WTC11 (cell line): ENCODE measurements at places on chromosomes 1 and 21.

GRCh38 chr1:78980511-78980910 lies 26.0 kb downstream of the ADGRL4 start:
- H3K27me3 ChIP-seq: no peaks in the 10 kb centered on the region
- H3K4me1 ChIP-seq: no peaks in the 10 kb centered on the region
- no peak for DNase-seq
- no peak overlapping the region for H3K4me3 ChIP-seq

DNA sequence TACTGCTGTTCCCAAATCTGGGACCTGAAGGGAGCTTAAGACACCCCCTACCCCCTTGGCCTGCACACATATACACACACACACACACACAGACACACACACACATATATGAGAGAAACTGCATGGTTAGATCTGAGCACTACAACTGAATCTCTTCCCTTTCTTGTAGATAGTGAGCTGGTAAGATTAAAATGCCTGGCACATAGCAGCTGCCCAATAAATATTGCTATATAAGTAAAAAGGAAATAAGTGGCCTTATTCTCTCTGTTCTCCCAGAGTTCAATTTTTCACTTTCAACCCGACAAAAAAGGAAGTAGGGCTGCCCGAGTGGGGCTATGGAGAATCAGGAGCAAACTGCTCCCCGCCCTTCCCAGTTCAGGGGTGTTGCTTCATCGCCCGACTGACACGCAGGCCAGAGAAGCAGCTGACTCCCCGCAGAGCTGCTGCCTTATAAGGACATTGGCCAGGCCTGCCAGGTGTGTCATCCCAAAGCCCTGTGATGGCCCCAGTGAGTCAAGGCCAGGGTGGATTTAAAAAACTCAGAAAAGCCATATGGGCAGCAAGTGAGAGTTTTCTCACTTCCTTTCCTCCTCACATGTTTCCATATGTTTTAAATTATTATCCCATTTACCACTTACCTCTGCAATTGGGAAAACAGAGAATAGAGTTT lies 106.5 kb upstream of the SLC44A3 start:
- H3K4me1 ChIP-seq: peaks cover 15% of the 10 kb centered on the region
- DNase-seq: peak; percentile 83
- no peak overlapping the region for H3K4me3 ChIP-seq
- H3K27me3 ChIP-seq: no peaks in the 10 kb centered on the region

- no peaks in the 10 kb centered on the region for H3K4me1 ChIP-seq
- H3K36me3 ChIP-seq: peaks cover 12% of the 10 kb centered on the region
- H3K4me3 ChIP-seq: no peak overlapping the region
- H3K27ac ChIP-seq: no peak overlapping the region
- no peak for DNase-seq
- H3K27me3 ChIP-seq: no peaks in the 10 kb centered on the region
Observed at GRCh38 chr21:34282223-34282622, 81.6 kb upstream of the KCNE2 start.

GRCh38 chr1:49824261-49824660 lies 199.5 kb downstream of the AGBL4 start:
- H3K4me1 ChIP-seq: peaks cover 11% of the 10 kb centered on the region; the same call in 1 of the 2 replicates
- no peak for DNase-seq
- H3K27ac ChIP-seq: no peak overlapping the region

GRCh38 chr1:162003830-162004215 lies 19.8 kb downstream of the OLFML2B start:
- H3K4me3 ChIP-seq: no peak overlapping the region
- no peak for DNase-seq
- no peak overlapping the region for H3K27ac ChIP-seq
- H3K27me3 ChIP-seq: no peaks in the 10 kb centered on the region

DNA sequence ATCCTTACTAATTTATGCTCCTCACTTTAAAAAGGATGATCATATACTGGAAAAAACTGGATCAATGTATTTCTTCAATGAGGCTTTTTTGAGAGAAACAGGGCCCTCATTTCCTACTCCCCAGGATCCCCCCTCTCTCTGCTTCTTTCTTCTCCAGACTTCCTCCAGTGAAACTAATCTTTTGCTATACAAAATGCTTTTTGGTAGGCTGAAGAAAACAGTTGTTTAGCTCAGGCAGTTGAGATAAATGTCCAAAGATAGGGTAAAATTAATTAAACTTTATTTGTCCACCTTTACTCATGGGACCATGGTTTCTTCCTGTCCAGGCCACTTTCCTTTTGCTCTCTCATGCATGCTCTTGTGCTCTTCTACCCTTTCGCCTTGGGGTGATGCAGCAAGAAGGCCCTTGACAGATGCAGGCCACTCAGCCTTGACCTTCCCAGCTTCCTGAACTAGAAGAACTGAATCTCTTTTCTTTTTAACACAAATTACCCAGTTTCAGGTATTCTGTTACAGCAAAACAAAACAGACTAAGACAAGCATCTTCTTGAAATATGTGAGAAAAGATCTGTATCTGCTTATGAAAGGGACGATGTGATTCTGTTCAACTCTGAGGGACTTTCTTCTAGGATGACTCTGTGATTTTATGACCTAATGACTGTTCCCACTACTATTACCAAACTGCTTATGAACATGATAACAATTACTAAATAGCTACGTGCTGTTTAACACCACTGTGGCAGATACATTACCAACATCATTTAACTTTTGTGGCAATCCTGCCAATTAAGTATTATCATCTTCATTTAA lies 63.7 kb downstream of the NVL start:
- no peaks in the 10 kb centered on the region for H3K4me1 ChIP-seq
- H3K27me3 ChIP-seq: no peaks in the 10 kb centered on the region
- no peak overlapping the region for H3K4me3 ChIP-seq
- DNase-seq: no peak

DNA sequence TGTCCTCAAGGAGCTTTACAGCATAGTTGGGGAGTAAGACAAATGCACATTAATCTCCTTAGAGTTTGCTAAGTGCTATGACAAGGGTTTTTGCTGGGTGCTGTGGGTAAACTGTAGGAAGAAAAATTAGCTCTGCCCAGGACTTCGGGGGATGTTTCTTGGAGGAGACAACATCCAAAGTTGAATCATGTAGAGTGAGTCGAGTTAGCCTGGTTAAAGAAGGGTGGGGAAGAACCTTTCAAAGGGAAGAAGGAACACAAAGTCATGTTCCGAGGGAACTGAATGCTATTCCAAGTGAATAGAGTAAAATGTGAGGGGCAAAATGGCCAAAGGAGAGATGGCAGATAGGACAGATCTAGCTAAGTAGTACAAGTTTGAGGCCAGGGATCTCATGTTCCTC lies 17.1 kb downstream of the SPRTN start:
- peaks cover 19% of the 10 kb centered on the region for H3K36me3 ChIP-seq
- no peaks in the 10 kb centered on the region for H3K27me3 ChIP-seq
- no peak for DNase-seq
- H3K27ac ChIP-seq: no peak overlapping the region; the same call in 1 of the 2 replicates

- H3K27me3 ChIP-seq: no peaks in the 10 kb centered on the region; the same call in 1 of the 2 replicates
- H3K27ac ChIP-seq: no peak overlapping the region
- H3K4me1 ChIP-seq: no peaks in the 10 kb centered on the region; the same call in 1 of the 2 replicates
- H3K36me3 ChIP-seq: no peaks in the 10 kb centered on the region
- DNase-seq: no peak
Observed at GRCh38 chr1:209587789-209588188, 4.3 kb downstream of the CAMK1G start.

DNA sequence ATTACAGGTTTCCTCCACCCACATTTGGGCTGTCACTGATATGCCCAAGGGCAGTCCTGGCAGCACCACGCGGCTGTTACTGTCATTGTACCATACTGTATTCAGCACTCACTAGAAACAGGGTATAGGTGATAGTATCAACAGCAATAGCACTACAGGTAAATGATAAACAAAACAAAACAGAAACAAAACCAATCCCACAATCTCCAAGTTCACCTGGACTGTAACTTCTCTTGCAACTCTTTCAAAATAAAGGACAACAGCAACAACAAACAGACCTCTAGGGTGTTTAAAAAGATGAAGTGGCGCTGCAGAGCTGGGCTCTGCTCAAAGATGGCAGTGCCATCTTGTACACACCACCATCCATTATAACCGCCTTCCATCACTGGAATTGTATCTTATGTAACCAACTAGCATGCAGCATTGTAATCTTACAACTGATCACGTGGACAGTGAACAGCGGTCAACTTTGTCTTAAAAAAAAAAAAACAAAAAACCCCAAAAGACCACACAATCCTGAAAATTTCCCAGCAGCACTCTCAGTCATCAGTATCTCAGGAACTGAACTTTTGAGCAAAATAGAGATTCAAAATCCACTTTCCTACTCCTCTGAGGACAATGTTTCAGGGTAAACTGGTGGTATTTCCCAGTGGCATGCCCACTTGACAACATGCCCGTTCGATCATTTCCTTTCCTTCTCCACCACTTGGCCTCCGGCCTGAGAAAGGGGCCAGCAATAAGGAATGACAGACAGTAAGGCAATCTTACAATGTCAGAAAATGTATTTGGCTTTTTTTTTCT lies 3.8 kb downstream of the IRF2BP2 start:
- H3K36me3 ChIP-seq: peaks cover 37% of the 10 kb centered on the region
- H3K4me1 ChIP-seq: peaks cover 69% of the 10 kb centered on the region
- peak overlapping the region; percentile 85 for H3K4me3 ChIP-seq
- H3K27me3 ChIP-seq: no peaks in the 10 kb centered on the region

- peaks cover 59% of the 10 kb centered on the region for H3K4me1 ChIP-seq
- H3K27me3 ChIP-seq: no peaks in the 10 kb centered on the region
- peak within 1 kb of the TSS; percentile 94 for H3K27ac ChIP-seq
- H3K4me3 ChIP-seq: peak within 1 kb of the TSS; percentile 89
Observed at GRCh38 chr1:11691302-11691914, at the start of gene DRAXIN. Gene DRAXIN, plus strand, starts transcription at chr1:11691710. Its CDS starts 14,549 bp downstream, at chr1:11706259.

DNA sequence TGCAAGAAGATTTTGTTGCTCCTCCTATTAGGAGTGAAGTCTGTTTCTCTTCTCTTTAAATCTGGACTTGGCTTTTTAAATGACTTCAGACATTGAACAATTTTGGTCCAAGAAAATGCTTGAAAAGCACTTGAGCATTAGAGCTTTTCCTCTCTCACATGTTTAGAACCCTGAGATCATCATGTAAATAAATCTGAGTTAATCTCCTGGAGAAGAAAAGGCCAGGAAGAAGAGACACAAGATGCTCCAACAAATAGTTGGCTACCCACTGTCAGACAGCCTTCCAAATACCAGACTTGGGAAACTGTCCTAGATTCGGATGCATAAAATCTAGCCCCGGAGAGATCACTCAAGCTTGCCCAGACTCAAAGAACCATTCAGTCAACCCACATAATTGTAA lies 1353.1 kb upstream of the ADGRL4 start:
- H3K27ac ChIP-seq: no peak overlapping the region
- DNase-seq: no peak
- H3K4me3 ChIP-seq: no peak overlapping the region
- H3K36me3 ChIP-seq: no peaks in the 10 kb centered on the region
- H3K4me1 ChIP-seq: no peaks in the 10 kb centered on the region

DNA sequence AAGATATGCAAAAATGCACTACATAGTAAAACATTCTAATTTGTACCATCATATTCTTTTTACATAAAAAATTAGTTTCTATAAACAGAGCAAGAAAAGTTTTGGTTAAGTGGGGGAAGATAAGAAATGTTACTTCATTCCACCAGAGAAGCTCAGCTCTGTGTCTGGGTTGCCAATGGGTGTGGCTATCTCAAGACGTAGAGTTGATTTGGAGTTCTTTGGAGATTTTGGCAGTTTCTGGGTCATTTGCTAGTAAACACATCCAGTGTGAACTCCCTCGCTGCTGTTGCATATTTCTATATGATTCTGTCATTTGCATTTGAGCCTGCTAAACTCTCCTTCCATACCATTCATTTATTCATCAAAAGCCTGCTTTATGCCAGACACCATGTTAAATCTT lies 7.2 kb downstream of the RGL1 start:
- H3K27me3 ChIP-seq: no peaks in the 10 kb centered on the region
- H3K36me3 ChIP-seq: no peaks in the 10 kb centered on the region
- no peak overlapping the region for H3K4me3 ChIP-seq
- peaks cover 35% of the 10 kb centered on the region for H3K4me1 ChIP-seq
- no peak for DNase-seq
- no peak overlapping the region; the same call in 1 of the 2 replicates for H3K27ac ChIP-seq

DNA sequence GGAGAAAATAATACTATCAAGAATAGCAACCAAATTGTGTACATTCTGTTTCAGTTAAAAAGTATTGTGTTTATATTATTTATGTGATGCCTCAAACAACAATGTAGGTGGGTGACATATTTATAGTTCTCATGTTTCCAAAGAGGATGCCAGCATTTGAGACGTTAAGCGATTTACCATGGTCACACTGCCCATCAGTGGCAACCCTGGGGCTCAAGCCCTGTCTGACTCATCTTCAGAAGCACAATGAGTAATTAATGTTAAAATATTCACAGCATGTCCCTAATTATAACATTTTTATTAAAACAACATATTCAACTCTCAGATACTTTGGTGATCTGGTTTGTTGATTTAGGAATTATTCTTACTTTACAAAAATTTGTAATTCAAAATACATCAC lies 409.4 kb downstream of the BRINP3 start:
- H3K4me3 ChIP-seq: no peak overlapping the region
- no peak overlapping the region for H3K27ac ChIP-seq
- H3K36me3 ChIP-seq: no peaks in the 10 kb centered on the region
- H3K27me3 ChIP-seq: no peaks in the 10 kb centered on the region
- no peak for DNase-seq

- no peaks in the 10 kb centered on the region for H3K27me3 ChIP-seq
- peaks cover 3% of the 10 kb centered on the region for H3K4me1 ChIP-seq
- no peak overlapping the region for H3K4me3 ChIP-seq
- H3K36me3 ChIP-seq: no peaks in the 10 kb centered on the region
- no peak overlapping the region for H3K27ac ChIP-seq
Observed at GRCh38 chr1:205923651-205924459, 19.4 kb downstream of the SLC26A9 start.

- no peak overlapping the region for H3K4me3 ChIP-seq
- H3K27ac ChIP-seq: no peak overlapping the region
- peaks cover 6% of the 10 kb centered on the region; the same call in 1 of the 2 replicates for H3K4me1 ChIP-seq
- no peak for DNase-seq
Observed at GRCh38 chr1:153360592-153361479, 3.2 kb downstream of the S100A9 start.

DNA sequence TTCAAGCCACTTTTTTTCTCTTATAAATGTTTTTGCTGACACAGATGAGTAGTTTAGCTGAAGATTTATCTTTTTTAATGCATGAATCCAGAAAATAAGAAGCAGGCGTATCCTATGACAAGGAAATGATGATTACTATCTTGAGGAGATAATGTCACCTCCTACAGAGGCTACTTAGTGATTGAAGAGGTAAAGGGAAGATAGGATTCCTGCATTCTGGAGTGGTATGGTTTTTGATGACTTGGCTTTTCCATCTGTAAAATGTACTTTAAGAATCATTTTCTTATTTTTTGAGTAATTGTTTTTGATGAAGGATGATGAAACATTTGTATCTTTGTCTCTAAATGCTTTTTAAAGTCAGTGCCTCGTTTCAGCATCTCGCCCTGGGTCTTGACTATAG lies 122.9 kb downstream of the SPATA46 start:
- no peaks in the 10 kb centered on the region for H3K36me3 ChIP-seq
- H3K27ac ChIP-seq: no peak overlapping the region
- no peak for DNase-seq
- no peak overlapping the region for H3K4me3 ChIP-seq
- H3K4me1 ChIP-seq: peaks cover 44% of the 10 kb centered on the region
